ENCODE measurements at places on chromosomes 5 and 9. TPM values are rescaled to one million over a fixed set of nuclear protein-coding genes. Genes with fewer than 3 reads are reported as not detected.

The CFAP90 gene
- total RNA-seq, result not detected

The SPINK1 gene
- total RNA-seq, result not detected

The GCNT4 gene
- 9.9 TPM for total RNA-seq

The ACOT12 gene
- not detected for total RNA-seq

The MEF2C gene
- 3.9 TPM for total RNA-seq

DNA sequence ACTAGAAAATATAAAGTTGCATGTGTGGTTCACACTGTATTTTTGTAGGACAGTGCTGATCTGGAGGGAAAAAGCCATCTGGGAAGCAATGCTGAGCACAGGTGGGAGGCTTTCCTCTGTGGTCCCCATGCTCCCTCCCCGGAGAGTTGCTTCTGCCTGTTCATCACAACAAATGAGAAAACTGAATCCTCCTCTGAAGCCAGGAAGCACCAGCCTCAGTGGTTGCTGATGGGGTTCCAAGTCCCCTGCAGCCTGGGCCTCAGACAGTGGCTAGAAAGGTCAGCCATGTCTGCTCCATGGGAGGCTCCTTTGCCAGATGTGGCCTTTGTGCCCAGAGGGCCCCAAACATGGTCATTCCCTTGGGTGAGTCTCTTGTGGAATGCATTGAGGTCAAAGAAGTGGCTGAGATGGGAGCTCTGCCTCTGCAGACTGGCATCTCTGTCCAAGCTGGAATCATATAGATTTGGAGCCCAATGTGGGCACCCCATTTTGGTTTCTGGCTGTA lies 77.6 kb downstream of the C5orf15 start:
- DNase-seq, result no peak

DNA sequence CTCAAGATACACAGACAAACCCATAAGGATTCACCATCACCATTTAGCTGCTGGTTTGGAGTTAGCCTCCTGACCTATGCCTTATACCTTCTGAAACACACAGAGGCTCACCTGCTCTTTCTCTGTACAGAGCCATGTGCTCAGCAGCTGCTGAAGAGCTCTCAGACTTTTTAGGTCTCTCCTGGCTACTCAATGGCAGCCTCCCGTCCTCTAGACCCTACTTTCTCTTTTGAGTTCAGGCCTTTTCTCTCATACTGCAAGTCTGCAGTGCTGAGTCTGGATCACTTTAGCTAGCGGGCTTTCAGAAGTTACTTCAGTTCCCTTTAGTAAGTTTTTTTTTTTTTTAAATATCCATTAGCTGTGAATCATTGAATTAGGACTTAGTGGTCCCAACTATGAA lies 25.7 kb downstream of the LVRN start:
- no peak for DNase-seq

DNA sequence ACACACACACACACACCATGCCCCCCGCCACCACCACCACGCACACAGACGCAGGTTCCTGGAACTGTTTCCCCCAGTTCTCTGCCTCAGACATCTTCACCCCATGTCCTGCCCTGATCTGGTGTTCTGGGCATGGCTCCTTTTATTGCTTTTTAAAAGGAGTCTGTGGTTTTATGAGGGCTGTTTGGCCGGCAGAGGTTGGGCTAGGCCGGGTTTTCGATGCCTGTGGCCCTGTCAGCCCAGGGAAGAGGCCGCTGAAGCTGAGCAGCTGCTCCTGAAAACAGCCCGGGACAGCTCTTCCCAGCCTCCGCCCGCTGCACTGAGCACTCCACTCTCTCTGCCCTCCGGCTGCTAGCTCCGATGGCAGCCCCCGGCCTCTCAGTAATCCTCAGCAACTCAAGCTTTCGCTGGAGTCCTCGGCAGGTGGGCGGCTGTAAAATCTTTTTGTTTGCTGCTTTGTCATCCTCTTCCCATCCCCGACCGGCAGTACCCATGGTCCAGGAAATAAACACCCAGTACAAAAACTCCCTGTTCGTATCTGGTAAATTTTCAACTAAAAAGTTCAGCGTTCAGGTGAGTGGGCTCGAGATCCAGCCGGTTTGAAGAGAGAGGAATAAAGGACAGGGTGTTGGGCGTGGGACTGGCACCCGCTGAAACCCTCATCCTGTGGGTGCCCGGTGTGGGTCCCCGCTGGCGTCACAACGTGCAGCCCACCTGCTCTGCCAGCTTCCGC lies 103.0 kb upstream of the ERCC6L2 start:
- peak; percentile 45 for DNase-seq

DNA sequence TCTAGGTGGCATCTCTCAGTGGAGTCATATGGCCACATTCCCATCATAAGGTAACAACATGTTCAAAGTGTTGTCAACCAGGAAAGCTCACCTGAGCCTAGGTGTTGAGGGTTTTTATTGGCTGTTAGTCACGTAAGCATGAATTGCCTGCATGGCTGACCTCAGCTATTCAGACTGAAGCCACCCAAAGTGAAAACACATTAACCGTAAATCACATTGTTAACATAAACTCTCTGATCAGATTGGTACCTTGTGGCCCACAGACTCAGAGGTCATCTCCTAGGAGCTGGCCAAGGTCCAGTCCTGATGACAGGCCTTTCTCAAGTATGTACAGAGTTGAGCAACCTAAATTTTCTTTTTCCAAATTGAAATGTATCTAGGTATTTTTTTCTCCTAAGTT lies 26.7 kb downstream of the SRFBP1 start:
- no peak for DNase-seq

GRCh38 chr5:149260761-149261160 lies 10.9 kb upstream of the AFAP1L1 start:
- DNase-seq, result no peak

DNA sequence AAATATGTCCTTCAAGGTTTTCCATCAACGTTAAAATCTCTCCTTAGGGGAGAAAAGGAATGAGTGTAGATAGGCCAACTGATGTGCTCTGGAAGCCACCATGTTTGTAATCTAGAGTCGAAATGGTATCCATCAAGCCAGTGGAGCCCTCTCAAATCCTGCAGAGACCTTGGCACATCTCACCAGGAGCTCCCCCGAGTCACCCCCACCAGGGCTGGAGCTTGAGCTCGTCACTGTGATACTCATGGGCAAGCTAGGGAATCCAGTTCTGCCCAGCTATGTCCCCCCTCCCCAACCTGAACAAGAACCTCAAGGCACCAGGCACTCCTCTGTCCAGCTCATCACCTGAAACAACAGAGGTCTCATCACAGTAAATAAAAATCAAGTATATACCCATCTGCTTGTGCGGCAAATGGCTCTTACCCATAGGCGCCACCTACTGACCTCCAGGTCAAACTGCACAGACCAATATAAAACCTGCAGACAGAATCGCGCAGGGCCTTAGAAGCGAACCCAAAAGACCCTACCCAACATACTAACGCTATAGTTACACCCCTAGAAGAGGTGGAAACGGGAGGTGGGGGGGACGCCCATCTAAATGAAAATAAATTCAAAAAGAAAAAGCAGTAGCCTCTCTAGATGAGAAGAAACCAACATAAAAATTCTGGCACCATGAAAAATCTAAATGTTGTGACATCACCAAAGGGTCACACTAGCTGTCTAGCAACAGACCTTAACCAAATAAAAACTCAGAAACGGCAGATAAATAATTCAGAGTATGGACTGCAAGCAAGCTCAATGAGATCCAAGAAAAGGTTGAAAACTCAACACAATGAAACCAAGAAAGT lies 75.0 kb downstream of the TTC39B start:
- no peak for DNase-seq

GRCh38 chr5:143142596-143143435 lies 260.7 kb downstream of the NR3C1 start:
- DNase-seq, result no peak

- DNase-seq, result no peak
Measured at GRCh38 chr5:82335806-82336205, 57.7 kb upstream of the RPS23 start.

DNA sequence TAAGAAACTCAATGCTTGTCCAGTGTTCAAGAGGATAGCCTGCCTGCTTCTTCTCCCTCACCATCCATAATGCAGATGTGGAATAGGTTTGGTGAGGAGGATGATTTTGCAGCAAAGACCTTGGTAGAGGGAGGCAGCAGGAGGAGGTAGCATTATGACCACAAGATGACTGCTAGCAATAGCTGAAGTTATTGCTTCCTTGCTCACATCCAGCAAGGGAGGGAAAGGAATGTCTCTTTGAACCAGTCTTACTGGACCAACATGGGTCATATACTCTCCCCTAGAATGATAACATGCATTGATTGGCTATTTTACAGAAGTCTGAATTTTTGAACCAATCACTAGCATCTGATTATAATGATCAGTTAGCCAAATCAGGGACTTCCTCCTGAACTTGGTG lies 607.6 kb downstream of the EBF1 start:
- no peak for DNase-seq

- DNase-seq, result no peak
Measured at GRCh38 chr9:104774831-104775573, 11.1 kb downstream of the NIPSNAP3B start.

DNA sequence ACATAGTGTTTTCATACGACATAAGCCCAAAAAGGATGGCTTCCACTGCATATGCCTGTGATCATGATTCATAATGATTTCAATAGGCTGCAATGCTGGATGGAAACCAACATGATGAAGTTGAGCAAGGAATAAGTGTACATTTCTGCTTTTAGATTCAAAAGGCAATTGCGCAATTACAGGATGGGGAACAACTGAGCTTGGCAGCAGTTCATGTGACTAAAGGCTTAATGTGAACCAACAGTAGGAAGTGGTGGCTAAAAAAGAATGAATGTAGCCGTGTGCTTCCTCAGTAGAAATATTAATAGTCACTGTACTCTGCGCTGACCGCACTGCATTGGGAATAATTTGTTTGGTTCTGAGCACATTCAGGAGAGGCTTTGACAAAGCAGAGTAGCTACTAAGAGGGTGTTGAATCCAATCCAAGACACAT lies 51.2 kb downstream of the SLC1A3 start:
- DNase-seq, result peak; percentile 99

DNA sequence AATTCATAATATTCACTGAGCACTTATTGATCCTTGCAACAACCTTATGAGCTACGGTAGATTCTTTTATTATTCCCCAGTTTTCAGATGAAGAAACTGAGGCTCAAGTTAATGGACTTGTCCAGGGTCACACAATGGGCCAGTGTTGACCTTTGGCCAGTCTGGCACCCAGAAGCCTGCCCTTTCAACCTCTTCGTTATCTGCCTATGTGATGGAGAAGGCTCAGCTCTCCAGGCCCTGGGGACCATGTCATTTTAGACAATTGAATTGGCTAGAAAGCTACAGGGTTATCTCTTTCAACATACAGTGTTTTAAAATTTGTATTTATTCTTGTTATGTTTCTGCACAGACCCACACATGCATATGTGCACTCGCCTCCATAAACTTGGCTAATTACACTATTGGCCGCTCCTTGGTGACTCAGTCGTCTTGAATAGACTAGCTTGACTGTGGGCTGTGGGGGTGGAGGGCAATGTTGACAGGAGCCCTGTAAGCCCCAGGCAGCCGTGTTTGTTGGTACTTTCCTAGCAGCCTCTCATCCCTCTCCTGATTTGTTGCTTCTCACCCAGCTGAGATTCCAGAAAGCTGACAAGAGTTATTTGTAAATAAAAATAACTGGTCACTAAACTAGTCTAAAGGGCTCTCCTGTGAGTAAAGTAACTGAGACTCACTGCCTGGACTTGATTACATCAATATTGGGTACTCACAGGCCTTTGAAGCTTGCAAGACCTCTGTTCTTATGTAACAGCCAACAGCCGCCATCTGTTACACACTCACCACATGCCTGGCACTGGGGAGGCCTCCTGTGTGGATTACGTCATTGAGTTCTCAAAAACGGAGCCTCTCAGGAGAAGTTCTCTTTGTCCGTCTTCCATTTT lies 8.5 kb upstream of the ANGPTL2 start:
- peak; percentile 87 for DNase-seq

DNA sequence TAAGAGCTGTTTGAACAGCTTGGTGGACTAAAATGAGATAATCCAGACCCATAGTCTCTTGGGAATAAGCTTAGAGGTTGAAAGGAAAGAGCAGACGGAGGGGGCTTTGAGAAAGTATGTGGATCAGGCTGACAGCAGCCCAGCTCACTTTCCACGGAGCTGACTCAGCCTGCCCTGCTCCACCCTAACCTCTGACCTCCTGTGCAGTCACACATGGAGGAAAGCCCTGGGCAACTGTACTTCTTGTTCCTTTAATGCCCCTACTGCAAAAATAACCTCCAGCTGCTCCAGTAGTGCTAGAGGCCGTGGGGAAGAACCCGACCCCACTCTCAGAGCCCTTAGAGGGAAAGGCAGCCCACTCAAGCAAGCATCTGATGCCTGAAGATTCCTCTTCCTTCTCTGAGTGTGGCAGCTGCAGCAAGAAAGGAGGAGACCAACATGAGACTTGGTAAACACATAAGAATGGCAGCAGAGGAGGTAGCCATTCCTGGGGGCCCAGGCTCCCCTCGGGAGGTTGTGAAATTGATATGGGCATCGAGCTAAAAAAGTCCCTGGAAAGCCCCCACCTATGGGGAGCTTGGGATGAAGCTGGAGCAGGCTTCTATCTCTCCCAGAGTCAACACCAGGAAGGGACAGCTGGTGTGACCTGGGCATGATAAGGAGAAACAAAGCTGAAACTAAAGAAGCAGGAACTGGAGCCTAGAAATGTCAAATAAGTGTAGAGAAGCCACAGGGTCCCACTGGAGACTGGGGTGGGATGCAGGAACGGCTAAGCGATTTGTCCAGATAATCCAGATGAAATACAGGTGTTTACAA lies 204.3 kb downstream of the PIK3R1 start:
- no peak for DNase-seq

GRCh38 chr9:68969538-68969937 lies 44.4 kb downstream of the PRKACG start:
- no peak for DNase-seq

- no peak for DNase-seq
Measured at GRCh38 chr5:55290991-55291390, 16.5 kb downstream of the DHX29 start.

DNA sequence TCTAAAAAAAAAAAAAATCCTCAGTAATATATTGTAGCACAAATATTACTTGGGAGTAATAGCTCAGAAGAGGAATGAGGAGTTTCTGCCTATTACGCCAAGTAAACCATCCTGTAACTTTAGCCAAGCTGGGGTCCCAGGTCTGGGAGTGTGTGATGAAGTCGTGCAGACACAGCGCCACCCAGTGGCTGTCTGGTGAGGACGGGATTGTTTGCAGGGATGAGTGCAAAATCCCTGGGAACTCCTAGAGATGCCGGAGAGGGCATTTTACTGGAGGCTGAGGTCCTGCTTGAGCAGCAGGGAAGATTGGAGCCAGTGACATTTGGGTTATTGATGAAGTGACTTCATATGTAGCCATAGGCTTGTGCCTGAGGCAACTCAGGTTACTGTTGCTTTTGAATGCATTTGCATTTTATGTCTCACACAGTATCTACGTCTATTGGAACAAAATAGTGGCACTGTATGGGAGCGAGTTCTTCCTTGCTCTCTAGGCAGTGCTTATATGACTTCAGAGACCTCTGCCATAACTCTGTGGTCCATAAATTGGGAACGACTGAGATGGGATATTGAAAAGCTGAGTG lies 72.8 kb downstream of the PSAT1 start:
- DNase-seq, result peak; percentile 55

GRCh38 chr9:4600368-4600767 lies 61.7 kb upstream of the PLPP6 start:
- no peak for DNase-seq

DNA sequence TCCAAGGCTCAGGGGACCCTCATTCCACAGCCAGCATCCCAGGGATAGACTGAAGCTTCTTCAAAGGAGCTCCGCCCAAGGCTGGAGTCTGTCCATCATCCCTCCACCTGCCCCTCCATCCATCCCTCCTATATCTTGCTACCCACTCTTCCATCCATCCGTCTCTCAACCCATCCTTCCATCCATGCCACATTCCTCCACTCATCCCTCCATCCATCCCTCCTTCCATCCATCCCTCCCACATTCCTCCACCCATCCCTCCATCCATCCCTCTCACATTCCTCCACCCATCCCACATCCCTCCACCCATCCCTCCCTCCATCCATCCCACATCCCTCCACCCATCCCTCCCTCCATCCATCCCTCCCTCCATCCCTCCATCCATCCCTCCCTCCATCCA lies 5.5 kb upstream of the VAV2 start:
- no peak for DNase-seq

Measured in HFFc6 (cell line).